Thoracic aorta (tissue), 2 donors: ENCODE measurements at places on chromosomes 6 and 20.
A peak's percentile ranks its signal among the peaks of the same experiment; 100 is the strongest.

GRCh38 chr20:48181261-48181935, 396.1 kb upstream of the SULF2 start:
- H3K36me3 ChIP-seq, result no peaks in the 10 kb centered on the region
- no peaks in the 10 kb centered on the region for H3K4me1 ChIP-seq
- no peak for DNase-seq
- no peak overlapping the region for H3K27ac ChIP-seq

GRCh38 chr6:89081129-89081422, 525 bp downstream of the PNRC1 start:
- peaks cover 28% of the 10 kb centered on the region for H3K4me1 ChIP-seq
- peak overlapping the region; percentile 100 for H3K27ac ChIP-seq
- peak overlapping the region; percentile 100 for H3K4me3 ChIP-seq
- peaks cover 15% of the 10 kb centered on the region for H3K36me3 ChIP-seq
- no peak for DNase-seq

- H3K4me1 ChIP-seq, result peaks cover 18% of the 10 kb centered on the region
- DNase-seq, result no peak
- H3K36me3 ChIP-seq, result no peaks in the 10 kb centered on the region
- H3K27me3 ChIP-seq, result no peaks in the 10 kb centered on the region
- no peak overlapping the region for H3K27ac ChIP-seq
Measured at GRCh38 chr6:119299694-119300093, 49.9 kb downstream of the MAN1A1 start.

GRCh38 chr20:61975407-61976129, 90.1 kb downstream of the TAF4 start:
- peaks cover 31% of the 10 kb centered on the region for H3K36me3 ChIP-seq
- no peak overlapping the region for H3K27ac ChIP-seq
- H3K27me3 ChIP-seq, result no peaks in the 10 kb centered on the region
- no peaks in the 10 kb centered on the region for H3K4me1 ChIP-seq

DNA sequence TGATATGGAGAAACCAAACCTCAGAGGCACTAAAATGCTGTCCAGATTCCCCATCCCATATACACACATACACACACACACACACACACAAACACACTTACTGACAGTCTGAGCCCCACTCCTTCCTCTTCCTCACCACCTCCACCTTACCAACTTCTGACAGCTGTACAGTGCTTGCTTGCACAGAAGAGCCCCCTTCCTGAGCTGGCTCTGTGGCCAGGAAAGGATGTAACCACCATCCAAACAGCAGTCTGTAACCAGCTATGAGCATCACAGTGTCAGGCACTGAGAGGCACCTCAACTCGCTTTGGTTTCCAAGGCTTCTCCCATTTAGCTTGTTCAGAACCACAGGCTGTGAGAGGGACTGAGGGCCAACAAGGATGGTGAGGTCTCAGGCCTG, 5.9 kb upstream of the C6orf136 start:
- H3K4me3 ChIP-seq, result no peak overlapping the region
- H3K36me3 ChIP-seq, result peaks cover 19% of the 10 kb centered on the region
- no peak for DNase-seq
- no peaks in the 10 kb centered on the region for H3K27me3 ChIP-seq
- no peaks in the 10 kb centered on the region for H3K4me1 ChIP-seq

- H3K4me3 ChIP-seq, result no peak overlapping the region
- H3K4me1 ChIP-seq, result peaks cover 4% of the 10 kb centered on the region
- H3K27ac ChIP-seq, result peak overlapping the region; percentile 88
- no peak for DNase-seq
Measured at GRCh38 chr20:38246357-38247165, 14.0 kb downstream of the KIAA1755 start.

GRCh38 chr6:18424201-18424600, 37.1 kb downstream of the RNF144B start:
- no peaks in the 10 kb centered on the region for H3K27me3 ChIP-seq
- H3K36me3 ChIP-seq, result no peaks in the 10 kb centered on the region
- no peak overlapping the region for H3K4me3 ChIP-seq
